H1 (cell line): ENCODE measurements at places on chromosomes 1 and 21. TPM values are rescaled to one million over a fixed set of nuclear protein-coding genes. Genes with fewer than 3 reads are reported as not detected.

DNA sequence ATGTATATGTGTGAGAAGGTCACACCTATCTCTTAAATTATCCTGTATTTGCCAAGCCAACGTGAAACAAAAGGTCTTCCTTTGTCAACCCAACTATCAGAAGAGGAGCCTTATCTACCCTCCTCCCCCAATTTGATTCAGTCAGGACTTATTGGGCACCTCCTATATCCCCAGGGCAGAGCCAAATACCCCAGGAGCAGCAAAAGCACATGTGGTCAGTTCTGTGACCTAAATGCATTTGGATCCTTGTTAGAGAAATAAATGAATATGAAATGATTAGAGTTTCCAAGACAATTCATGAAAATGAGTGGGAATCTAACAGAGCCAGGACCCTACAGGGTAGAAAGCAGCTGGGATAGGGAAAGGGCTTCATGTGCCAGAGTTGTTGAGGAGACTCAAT is 37.0 kb upstream of the KCND3 start:
- H3K27ac ChIP-seq, result no peak overlapping the region
- DNase-seq, result no peak
- no peaks in the 10 kb centered on the region for H3K4me1 ChIP-seq
- no peak overlapping the region for H3K4me3 ChIP-seq
- no peaks in the 10 kb centered on the region for H3K36me3 ChIP-seq
- no peaks in the 10 kb centered on the region for H3K27me3 ChIP-seq

DNA sequence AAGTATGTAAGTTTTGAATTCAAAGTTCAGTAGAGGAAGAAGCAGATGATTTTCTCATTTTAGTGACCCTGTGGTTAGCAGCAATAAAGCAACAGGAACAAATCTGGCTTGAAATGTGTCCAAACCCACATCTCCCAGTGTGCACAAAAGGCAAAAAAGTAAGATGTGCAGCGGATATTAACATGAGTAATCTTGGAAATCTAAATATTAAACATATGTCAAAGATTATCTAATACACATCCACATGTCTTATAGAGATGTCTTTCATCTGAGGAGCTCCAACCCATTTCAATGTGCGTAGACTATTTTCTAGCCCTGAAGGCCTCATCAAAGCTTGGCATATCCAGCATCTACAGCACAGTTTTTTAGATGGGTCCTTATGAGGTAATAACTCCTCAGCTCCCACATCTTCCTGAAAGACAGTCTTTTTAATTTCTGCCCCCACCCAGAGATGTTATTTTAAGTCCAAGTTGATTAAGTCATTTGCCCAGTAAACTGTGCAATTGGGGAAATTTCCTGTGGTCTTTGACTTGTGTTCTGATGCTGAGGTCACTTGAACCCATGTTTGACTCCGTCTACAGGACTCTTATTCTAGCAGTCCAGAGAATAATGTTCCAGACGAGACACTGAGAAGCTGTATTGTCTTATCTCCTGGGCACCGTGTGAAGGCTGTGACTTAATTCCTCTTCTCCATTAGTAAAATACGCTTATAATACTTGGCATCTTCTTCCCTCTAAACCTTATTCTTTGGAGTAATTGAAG is 73.7 kb downstream of the LMO4 start:
- H3K36me3 ChIP-seq, result no peaks in the 10 kb centered on the region
- no peaks in the 10 kb centered on the region for H3K27me3 ChIP-seq
- DNase-seq, result no peak
- no peaks in the 10 kb centered on the region for H3K4me1 ChIP-seq

DNA sequence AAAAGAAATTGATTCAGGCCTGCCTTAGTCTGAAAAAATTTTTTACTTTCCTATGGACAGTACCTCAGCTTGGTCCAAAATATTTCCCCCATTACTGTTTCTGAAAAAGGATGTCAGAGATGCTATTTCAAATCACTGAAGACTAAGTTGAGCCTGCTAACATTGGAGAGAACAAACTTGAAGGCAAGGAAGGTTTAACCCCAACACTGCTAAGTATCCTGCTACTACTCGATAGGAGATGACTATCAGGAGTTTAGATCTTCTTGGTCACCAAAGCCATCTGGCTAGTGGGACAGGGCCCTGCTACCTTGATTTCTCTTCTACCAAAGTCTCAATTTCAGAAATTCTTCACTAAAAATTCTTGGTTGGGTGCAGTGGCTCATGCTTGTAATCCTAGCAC is 22.7 kb upstream of the POGZ start:
- H3K27ac ChIP-seq, result no peak overlapping the region
- no peaks in the 10 kb centered on the region for H3K27me3 ChIP-seq
- no peaks in the 10 kb centered on the region for H3K4me1 ChIP-seq
- no peak overlapping the region for H3K4me3 ChIP-seq

DNA sequence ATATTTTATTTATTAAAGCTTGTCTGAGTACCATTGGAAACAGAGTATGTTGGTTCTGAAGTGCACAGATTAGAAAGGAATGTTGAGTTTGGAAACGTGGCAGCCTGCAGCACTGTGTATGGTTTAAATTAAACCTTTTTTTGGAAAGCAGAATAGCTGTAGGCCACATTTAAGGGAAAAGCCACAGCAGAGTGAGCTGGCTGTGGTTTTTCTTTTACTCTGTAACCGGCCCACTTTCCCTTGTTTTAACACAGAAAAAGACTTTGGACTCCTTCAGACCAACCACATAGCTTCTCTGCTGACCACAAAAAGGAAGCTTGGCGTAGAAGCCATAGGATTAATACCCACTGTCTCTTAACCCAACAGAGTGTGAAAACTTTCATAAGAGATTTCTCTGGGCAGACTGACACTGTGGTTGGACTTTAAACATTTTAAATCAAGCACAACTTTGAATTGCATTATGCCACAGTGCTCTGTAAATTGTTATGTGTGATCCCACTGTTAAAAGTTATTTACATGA is 75.2 kb downstream of the NFIA start:
- DNase-seq, result no peak
- no peaks in the 10 kb centered on the region; the same call in 1 of the 2 replicates for H3K4me1 ChIP-seq
- H3K36me3 ChIP-seq, result no peaks in the 10 kb centered on the region
- no peak overlapping the region for H3K27ac ChIP-seq
- no peaks in the 10 kb centered on the region for H3K27me3 ChIP-seq
- H3K4me3 ChIP-seq, result no peak overlapping the region

DNA sequence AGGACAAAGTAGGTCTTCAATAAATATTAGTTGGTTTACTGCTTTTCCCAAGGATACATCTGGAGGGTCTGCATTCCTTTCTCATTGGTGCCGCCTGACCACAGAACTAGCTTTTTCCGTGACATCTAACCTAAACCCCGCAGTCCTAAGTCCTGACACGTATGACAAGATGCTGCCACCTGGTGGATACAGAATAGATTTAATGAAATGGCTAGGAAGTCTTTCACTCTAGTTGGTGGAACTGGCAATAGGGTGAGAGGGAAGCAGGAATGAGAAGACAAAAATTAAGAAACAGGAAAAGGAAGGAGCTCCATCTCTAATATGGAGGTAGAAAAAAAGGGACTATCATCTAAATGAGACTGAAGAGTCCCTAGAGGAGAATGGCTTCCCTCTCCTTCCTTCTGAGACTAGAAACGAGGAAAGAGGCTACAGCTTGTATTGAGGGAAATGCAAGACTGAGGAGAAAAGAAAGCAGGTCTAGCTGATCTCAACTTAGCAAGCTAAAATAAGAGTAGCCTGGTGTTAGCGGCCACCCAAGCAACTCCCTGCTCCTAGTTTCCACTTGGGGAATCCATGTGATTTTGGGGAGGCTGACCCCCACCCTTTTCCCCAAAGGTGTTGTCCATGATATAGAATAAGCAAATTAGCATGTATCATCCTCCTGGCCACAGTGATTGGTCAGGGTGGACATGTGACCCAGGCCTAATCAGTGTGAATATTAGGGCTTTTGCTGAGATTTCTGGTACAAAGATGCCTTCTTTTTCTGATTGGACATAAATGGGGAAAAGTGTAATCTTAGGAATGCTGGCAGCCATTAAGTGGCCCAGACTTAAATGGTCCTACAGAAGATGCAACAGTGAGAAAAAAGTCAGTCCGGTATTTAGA is 5.9 kb downstream of the RFX5 start:
- no peak overlapping the region for H3K27ac ChIP-seq
- no peaks in the 10 kb centered on the region for H3K27me3 ChIP-seq
- H3K4me3 ChIP-seq, result no peak overlapping the region
- no peak for DNase-seq
- peaks cover 35% of the 10 kb centered on the region for H3K36me3 ChIP-seq
- H3K4me1 ChIP-seq, result peaks cover 5% of the 10 kb centered on the region; the same call in 1 of the 2 replicates

GRCh38 chr1:209080170-209080781 is 503.2 kb upstream of the CAMK1G start:
- no peaks in the 10 kb centered on the region for H3K36me3 ChIP-seq
- H3K4me3 ChIP-seq, result no peak overlapping the region
- no peak overlapping the region for H3K27ac ChIP-seq
- H3K4me1 ChIP-seq, result peaks cover 4% of the 10 kb centered on the region

FCGR1A gene
- not detected in 2 replicates for total RNA-seq

CD1E gene
- not detected in 2 replicates for total RNA-seq
